GM23338 (cell line): ENCODE measurements at places on chromosomes 12 and 14. TPM values are rescaled to one million over a fixed set of nuclear protein-coding genes. Genes with fewer than 3 reads are reported as not detected.

Gene HCAR3
- total RNA-seq: not detected in 2 replicates

Gene BAG5
- total RNA-seq: 25.4 and 29.2 TPM in 2 replicates

Gene POTEM
- total RNA-seq: not detected in 2 replicates

Gene GNB3
- 3.3 and 8.2 TPM in 2 replicates for total RNA-seq

Gene FGD6
- total RNA-seq: 24.0 and 32.4 TPM in 2 replicates

Gene CYP27B1
- 2.7 and 6.8 TPM in 2 replicates for total RNA-seq

Gene TAS2R8
- total RNA-seq: not detected in 2 replicates

Gene RIMKLB
- 94.8 and 104 TPM in 2 replicates for total RNA-seq

Gene NT5DC3
- 10.2 and 12.5 TPM in 2 replicates for total RNA-seq

Gene MGP
- total RNA-seq: not detected in 2 replicates

DNA sequence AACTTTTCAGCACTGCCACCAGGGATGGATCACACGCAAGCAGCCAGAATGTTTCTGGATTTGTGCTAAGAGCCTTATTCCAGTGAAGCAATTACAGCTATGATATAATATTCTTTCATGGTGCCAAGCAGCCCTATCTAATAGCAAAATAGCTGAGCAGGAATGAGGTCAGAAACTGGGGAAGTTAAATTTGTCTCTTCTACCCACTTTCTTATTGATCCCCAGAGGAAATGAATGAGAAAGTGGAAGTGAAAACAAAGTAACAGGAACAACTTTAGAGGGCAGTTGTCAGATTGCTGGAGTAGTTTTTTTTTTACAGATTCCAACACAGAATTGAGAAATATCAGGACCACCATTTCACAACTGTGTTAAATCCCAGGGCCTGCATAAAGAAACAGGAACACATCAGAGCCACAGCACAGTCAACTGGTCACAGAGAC is 44.8 kb downstream of the GCH1 start:
- DNase-seq: no peak

- no peak for DNase-seq
These were observed 5.5 kb upstream of the GPR68 start for GRCh38 chr14:91249841-91250616.

DNA sequence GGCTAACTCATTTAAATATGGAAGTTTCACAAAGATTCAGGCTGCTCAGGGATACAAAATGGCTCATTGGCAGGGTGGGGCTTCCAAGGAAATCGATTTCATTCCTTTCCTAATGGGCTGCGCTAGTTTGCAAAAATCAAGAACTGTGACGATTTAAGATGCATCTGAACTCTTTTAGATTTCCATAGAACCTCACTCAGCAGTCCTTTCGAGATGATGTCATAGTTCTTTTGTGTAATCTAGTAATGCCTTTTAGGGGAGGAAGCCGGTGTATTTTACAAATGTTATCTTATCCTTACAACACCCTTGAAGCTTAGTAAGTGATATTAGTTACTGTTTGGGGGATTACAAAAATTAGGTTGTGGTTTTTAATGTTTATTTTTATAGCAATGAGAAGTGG is 239.8 kb downstream of the RGS6 start:
- DNase-seq: no peak

DNA sequence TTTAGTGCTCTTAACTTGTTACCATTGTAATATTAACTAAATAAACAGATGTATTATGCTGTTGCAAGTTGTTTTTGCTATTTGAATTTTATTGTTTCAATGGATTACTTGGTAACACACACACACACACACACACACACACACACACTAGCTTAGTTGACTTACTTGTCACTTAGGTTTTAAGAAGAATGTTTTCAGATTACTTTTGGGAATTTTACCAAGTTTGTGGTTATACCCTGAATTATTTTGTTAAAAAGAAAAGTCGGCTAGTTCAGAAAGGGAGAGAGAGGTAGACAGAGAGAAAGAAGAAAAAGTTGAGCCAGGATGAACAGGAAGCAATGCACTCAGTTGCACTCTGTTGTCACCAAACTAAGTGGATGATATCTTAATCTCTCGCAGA is 5.3 kb downstream of the SSTR1 start:
- DNase-seq: no peak

- DNase-seq: no peak
These were observed 8.2 kb downstream of the KCNA5 start for GRCh38 chr12:5051913-5052312.

DNA sequence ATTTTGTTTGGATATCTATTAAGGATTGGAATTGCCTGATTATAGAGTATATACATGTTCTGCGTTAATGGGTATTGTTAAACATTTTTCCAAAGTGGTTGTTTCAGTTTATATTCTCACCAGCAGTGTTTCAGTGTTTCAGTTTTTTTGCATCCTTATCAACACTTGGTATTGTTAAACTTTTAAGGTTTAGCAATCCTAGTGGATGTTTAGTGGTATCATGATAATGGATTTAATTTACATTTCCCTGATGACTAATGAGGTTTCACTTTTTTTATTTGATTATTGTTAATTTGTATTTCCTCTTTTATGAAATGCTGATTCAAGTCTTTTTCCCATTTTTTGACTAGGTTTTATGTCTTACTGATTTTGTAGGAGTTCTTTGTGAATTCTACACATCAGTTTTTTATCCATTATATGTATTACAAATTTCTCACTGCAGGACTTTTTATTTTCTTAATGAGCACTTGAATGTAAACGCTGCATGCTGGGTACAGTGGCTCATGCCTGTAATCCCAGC is 23.7 kb downstream of the YLPM1 start:
- DNase-seq: no peak

DNA sequence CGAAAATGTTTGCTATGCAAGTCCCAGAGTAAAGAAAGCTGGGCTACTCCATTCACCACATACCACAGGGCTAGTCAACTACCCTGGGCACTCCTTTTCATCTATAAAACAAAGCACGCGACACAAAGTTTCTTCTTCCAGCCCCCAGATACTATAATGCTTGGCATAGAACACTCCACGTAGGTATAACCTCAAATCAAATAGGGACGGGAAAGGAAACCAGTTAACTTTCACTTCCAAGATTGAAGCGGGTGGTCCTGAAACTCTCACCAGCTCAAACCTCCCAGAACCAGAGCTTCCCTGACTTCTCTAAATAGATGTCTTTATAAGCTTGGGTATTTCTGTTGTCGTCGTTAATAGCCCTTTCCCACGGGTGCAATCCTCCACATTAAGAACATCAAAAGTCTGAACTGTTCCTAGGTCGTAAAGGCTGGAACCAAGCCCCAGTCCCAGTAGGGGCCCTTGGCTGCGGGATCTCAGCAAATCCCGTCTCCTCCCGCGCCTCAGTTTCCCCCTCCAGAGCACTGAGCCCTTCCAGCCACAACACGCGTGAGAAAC is 647 bp downstream of the LGMN start:
- DNase-seq: peak; percentile 35

- DNase-seq: no peak
These were observed 352.6 kb downstream of the BMP4 start for GRCh38 chr14:53603994-53604393.

GRCh38 chr12:126974779-126975178 is 1292.2 kb upstream of the TMEM132C start:
- DNase-seq: peak; percentile 11

DNA sequence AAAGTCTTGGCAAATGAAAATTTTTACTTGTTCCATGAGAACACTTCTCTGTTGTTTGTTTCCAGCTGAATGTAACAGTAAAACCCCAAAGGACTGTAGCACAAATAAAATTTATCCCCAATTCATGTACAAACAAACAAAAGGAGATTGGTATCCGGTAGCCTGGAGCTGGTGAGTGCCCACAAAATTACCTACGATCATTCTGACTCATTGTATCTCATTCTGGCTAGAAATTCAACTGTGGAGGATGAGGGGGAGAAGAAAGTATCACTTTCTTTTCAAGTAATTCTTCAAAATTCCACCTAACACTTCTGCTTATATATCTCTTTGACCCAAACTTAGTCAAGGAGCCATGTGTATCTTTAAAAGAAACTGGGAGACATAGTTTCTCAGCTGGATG is 268.5 kb downstream of the ALG10B start:
- no peak for DNase-seq

DNA sequence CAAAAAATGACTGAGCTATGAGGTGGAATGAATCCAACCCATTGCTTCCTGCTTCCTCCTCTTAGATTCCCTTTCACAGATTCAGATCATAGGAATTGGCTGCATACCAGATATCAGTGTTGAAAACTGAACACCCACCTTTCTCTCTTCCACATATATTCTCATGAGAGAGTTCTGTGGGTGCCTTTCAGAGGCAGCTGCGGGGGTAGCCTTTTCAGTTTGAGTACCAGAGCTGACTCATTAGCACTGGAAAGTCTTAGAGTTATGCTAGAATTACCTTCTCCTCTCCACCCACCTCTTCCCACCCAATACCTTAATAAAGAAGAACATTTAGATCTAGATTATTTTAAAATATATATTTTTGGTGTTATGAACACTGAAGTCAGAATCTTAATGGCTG is 495.4 kb upstream of the SEL1L start:
- no peak for DNase-seq

DNA sequence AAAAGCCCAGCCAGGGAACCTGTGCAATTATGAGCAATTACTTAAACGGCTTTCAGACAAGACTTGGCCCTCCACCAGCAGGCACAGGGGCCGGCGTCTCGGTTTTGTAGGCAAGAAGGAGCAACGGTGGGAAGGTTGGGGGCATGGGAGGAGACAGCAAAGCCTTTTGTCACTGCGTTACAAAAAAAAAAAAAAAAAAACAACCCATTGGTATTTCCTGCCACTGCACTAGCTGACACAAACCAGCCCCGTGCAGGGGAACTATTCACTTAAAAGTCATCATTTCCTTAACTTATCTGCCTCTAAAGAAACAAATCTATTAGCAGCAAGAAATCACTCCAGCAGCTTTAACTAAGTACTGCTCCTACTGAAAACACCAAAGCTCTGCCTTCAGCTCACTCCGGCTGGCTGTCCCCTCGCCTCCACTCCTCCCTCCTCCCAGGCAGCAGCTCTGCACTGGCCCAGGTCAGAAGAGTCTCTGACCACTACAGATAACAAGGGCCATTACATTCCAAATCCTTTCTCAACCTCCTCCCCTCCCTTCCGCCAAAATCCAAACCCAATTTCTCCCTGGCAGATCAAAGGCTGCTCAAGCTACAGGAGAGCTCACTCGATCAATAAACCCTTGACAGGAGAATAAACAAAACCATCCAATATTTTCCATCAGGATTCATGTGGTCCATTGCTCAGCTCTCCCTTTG is 105.2 kb upstream of the CDKN3 start:
- DNase-seq: peak; percentile 24

GRCh38 chr12:108752387-108752786 is 21.1 kb upstream of the CORO1C start:
- no peak for DNase-seq

GRCh38 chr14:47567273-47567672 is 108.1 kb downstream of the MDGA2 start:
- no peak for DNase-seq

DNA sequence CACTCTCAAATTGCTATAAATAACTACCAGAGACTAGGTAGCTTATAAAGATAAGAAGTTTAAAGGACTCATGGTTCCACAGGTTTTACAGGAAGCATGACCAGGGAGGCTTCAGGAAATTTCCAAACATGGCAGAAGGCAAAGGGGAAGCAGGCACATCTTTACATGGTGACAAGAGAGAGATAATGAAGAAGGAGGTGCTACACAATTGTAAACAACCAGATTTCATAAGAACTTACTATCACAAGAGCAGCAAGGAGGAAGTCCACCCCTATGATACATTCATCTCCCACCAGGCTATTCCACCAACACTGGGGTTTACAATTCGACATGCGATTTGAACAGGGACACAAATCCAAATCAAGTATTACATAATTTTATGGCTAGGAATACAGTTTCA is 257.7 kb downstream of the BTG1 start:
- DNase-seq: no peak

DNA sequence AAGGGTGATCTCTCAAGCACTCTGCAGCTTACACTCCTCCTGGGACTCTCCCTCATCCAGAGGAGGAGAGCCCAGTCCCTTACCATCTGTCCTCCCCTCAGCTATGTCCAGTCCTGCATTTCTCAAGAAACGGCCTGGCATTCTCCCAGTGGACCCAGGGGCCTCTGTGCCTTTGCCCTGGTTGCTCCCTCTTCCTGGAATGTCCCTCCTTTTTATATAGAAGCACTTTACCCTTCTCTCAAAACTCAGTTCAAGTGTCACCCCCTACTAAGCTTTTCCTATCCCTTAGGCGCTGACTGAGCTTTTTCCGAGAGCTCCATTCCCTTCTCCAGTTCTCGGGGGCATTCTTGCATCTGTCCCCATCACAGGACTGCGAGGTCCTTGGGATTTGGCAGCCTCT is 8.9 kb upstream of the GLRX5 start:
- DNase-seq: peak; percentile 13

DNA sequence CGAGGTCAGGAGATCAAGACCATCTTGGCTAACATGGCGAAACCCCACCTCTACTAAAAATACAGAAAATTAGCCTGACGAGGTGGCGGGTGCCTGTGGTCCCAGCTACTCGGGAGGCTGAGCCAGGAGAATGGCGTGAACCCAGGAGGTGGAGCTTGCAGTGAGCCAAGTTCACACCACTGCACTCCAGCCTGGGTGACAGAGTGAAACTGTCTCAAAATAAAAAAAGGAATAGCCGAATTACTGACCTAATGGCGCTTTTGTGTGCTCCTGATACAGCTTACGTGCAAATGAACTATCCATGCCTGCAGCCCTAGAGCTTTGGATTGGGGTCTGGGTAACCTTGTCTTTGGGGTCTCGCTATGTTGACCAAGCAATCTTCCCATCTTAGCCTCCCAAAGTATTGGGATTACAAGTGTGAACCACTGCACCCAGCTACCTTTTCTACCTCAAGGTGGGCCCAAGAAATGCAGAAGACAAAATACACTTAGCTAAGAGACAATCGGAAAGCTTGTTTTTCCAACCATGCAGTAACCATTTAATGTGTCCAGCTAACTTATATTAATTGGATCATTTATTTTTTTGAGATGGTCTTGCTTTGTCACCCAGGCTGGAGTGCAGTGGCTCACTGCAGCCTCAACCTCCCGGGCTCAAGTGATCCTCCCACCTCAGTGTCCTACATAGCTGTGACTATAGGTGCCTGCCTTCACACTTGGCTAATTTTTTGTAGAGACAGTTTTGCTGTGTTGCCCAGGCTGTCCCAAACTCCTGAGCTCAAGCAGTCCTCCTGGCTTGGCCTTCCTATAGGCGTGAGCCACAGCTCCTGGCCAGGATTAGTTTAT is 5.5 kb downstream of the PABPN1 start:
- no peak for DNase-seq

GRCh38 chr12:58364389-58365086 is 423.2 kb downstream of the ATP23 start:
- DNase-seq: no peak
